ENCODE measurements at places on chromosomes 11 and 22. TPM values are rescaled to one million over a fixed set of nuclear protein-coding genes. Genes with fewer than 3 reads are reported as not detected.

Gene TPBGL
- 0.20 TPM for total RNA-seq

Gene AQP11
- total RNA-seq = 8.6 TPM

Gene ROBO4
- total RNA-seq = 14.3 TPM

Gene TAGLN
- 56.8 TPM for total RNA-seq

Gene SLC15A3
- total RNA-seq = 31.8 TPM

Gene BACE1
- total RNA-seq = 50.3 TPM

Gene LRRC10B
- 6.4 TPM for total RNA-seq

Gene NCR3LG1
- total RNA-seq = 14.4 TPM

Gene TSPAN18
- 49.1 TPM for total RNA-seq

Gene SLCO2B1
- total RNA-seq = 32.2 TPM

Measured in spinal cord (tissue), 10 donors.